ENCODE measurements at places on chromosomes 4 and X.
A peak's percentile ranks its signal among the peaks of the same experiment; 100 is the strongest.

- no peak for DNase-seq
These were observed 247.4 kb upstream of the GIMD1 start for GRCh38 chr4:106615961-106616360.

- no peak for DNase-seq
These were observed 1.8 kb downstream of the FGF5 start for GRCh38 chr4:80268081-80268823.

- no peak for DNase-seq
These were observed 1112.1 kb upstream of the PRKX start for GRCh38 chrX:4825550-4825949.

DNA sequence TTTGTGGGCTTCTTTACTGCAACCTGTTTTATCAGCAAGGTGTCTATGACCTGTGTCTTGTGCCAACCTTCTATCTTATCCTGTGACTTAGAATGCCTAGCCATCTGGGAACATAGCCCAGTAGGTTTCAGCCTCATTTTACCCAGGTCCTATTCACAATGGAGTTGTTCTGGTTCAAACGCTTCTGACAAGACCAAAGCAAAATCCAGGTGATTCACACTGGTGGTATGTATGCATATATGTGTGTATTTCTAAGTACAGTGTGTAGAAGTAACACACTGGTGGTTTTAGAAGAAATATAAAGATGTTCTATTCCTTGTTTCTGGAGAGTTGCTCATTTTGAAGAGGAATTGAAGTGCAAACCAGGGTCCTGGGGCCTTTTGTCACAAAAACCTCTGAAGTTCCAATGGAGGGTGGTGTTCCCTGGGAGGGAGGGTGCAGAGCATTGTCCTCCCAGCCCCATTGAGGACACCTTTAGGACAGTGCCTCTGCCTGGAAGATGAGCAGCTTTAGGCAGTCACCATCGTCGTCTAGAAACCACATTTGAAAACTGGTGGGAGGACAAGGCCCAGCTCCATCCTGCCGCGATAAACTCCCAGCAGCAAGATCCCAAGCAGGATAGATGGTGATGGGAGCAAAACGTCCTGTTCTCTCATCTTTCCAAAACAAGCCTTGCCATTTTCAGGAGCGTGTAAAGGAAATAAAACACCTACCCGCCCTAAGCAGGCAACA, 191.4 kb downstream of the TSPAN5 start:
- no peak for DNase-seq

DNA sequence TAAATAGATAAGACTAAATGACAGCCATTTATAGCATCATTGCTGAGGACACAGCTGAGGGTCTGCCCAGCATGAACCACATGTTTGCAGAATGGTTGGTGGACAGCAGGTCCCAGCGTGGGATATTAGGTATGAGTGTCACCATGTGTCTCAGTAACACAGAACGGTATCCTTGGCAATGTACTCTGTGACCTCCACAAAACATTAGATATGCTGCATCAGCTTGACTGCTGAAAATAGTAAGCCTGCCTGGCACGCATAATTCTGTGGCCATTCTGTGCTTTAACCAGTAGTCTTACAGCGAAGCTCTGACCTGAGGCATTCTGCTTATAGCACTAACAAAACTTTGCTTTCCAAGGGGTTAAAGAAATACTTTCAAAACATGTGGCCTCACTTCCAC, 32.0 kb downstream of the LIMCH1 start:
- DNase-seq = no peak

- peak; percentile 43 for DNase-seq
These were observed at the start of gene RBM47 for GRCh38 chr4:40629401-40630334. RBM47 (minus strand) TSS chr4:40629864; CDS start chr4:40438893, 190,971 bp downstream.

Data from activated CD4-positive, alpha-beta T cell treated with anti-CD3 and anti-CD28 coated beads, Interleukin-2, amount 50 U/mL, for 48 hours (primary cell).